ENCODE measurements at places on chromosomes 7 and 10. TPM values are rescaled to one million over a fixed set of nuclear protein-coding genes. Genes with fewer than 3 reads are reported as not detected.

DNA sequence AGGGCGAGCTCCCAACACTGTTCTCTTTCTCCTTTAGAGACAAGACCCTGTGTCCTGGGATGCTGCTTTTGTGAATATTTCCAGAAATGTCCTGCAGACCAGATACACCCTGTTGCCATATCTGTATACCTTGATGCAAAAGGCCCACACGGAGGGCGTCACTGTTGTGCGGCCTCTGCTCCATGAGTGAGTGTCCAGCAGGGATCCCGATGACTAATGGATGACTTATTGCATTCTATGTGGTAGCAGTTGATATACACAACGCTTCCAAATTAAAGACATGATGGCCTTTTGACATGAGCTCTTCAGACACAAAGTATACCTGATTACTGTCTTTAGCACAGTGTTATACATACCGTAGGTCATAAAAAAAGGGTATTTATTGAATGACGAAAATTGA is 45.0 kb upstream of the MGAM2 start:
- no peak for DNase-seq
- no peaks in the 10 kb centered on the region for H3K36me3 ChIP-seq
- no peaks in the 10 kb centered on the region for H3K27me3 ChIP-seq
- no peak overlapping the region for H3K4me3 ChIP-seq
- no peaks in the 10 kb centered on the region for H3K4me1 ChIP-seq
- no peak overlapping the region for H3K27ac ChIP-seq

- no peak overlapping the region for H3K4me3 ChIP-seq
- no peaks in the 10 kb centered on the region for H3K36me3 ChIP-seq
- no peaks in the 10 kb centered on the region for H3K27me3 ChIP-seq
Measured at GRCh38 chr7:116738378-116738777, 66.4 kb downstream of the MET start.

- no peaks in the 10 kb centered on the region for H3K36me3 ChIP-seq
- DNase-seq: no peak
- H3K27ac ChIP-seq: no peak overlapping the region
- H3K4me3 ChIP-seq: no peak overlapping the region
Measured at GRCh38 chr7:116706668-116707126, 34.7 kb downstream of the MET start.

- H3K4me3 ChIP-seq: no peak overlapping the region
- no peak overlapping the region for H3K27ac ChIP-seq
- DNase-seq: no peak
- no peaks in the 10 kb centered on the region for H3K36me3 ChIP-seq
- H3K4me1 ChIP-seq: no peaks in the 10 kb centered on the region
Measured at GRCh38 chr7:24743471-24743870, 13.8 kb downstream of the GSDME start.

- H3K27ac ChIP-seq: no peak overlapping the region
- H3K4me1 ChIP-seq: no peaks in the 10 kb centered on the region
- no peaks in the 10 kb centered on the region for H3K27me3 ChIP-seq
- DNase-seq: no peak
Measured at GRCh38 chr7:131933751-131934289, 377.4 kb upstream of the PODXL start.

GRCh38 chr7:118057404-118057803 is 126.6 kb upstream of the LSM8 start:
- DNase-seq: no peak
- no peaks in the 10 kb centered on the region for H3K36me3 ChIP-seq
- H3K4me1 ChIP-seq: no peaks in the 10 kb centered on the region
- no peak overlapping the region for H3K4me3 ChIP-seq

DNA sequence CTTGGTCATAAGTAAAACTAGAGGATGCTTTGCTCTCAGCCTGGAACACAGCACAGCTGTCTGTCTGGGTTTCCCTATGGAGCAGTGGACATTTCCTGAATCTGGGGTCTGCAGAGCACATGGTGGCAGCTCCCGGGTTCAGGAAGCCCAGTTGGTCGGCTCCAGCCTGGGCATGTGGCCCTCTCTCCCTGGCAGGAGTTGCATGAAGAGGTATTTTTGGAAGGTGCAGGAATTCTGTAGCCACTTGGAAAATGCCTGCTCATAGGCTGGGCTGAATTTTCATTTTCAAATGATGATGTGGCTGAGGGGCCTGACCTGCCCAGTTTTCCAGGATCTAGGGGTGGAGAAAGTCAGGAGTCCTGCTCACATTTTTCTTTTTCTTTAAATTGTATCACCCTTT is 6.7 kb upstream of the TPST1 start:
- H3K36me3 ChIP-seq: no peaks in the 10 kb centered on the region
- H3K4me1 ChIP-seq: no peaks in the 10 kb centered on the region
- no peaks in the 10 kb centered on the region for H3K27me3 ChIP-seq
- no peak overlapping the region for H3K27ac ChIP-seq
- no peak overlapping the region for H3K4me3 ChIP-seq

DNA sequence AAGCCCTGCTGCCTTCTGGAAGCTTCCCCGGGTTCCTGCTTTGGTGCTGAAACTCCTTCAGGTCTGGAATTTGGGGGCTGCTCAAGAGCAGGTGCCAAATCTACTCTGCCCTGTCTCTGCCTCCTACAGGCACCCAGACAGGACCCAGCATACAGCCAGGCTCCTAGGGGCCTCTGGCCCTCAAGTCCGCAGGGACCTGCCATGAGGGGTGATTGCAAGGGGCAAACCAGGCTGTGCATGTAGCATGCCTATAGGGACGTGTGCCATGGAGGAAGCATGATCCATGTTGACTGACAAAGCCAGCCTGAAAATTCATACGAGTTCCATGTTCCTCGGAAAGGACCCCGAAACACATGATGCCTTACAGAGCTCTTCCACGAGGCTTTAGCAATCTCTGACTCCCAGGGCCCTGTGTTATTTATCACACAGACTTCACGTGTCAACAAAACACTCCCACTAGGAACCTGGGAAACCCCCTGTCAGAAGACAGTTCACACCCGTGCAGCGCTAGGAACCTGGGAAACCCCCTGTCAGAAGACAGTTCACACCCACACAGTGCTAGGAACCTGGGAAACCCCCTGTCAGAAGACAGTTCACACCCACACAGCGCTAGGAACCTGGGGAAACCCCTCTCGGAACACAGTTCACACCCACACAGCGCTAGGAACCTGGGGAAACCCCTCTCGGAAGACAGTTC is 75.3 kb upstream of the DNAAF5 start:
- H3K4me1 ChIP-seq: no peaks in the 10 kb centered on the region
- H3K27ac ChIP-seq: no peak overlapping the region
- H3K36me3 ChIP-seq: no peaks in the 10 kb centered on the region
- H3K4me3 ChIP-seq: no peak overlapping the region

GRCh38 chr10:72275351-72276012 is 1.8 kb downstream of the DDIT4 start:
- H3K4me3 ChIP-seq: peak overlapping the region; percentile 95
- H3K27ac ChIP-seq: peak overlapping the region; percentile 96
- H3K4me1 ChIP-seq: peaks cover 20% of the 10 kb centered on the region
- no peaks in the 10 kb centered on the region for H3K27me3 ChIP-seq
- H3K36me3 ChIP-seq: peaks cover 34% of the 10 kb centered on the region

GRCh38 chr7:88452646-88453045 is 146.0 kb upstream of the STEAP4 start:
- no peaks in the 10 kb centered on the region for H3K27me3 ChIP-seq
- no peak overlapping the region for H3K27ac ChIP-seq
- H3K36me3 ChIP-seq: no peaks in the 10 kb centered on the region
- no peak for DNase-seq
- H3K4me3 ChIP-seq: no peak overlapping the region
- H3K4me1 ChIP-seq: no peaks in the 10 kb centered on the region

DNA sequence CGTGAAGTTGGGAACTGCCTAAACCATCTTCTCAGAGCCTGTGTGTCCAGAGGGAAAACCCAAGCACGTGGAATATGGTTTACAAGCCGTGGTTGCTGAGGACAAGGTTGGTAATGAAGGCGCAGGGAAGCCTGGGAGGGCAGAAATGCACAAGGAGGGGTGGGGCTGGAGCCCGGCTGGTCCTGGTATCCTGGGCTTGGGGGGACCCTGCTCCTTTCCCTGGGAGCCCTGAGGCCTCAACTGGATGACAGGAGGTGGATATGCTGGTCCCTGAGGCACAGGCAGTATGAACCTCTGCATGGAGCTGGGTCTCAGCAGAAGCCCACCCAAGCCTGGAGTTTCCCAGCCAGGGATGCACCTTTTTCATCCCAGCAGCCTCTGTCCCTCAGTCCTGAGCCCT is 80.3 kb upstream of the RET start:
- H3K27me3 ChIP-seq: no peaks in the 10 kb centered on the region
- H3K4me3 ChIP-seq: no peak overlapping the region
- no peak overlapping the region for H3K27ac ChIP-seq
- no peaks in the 10 kb centered on the region for H3K4me1 ChIP-seq
- no peak for DNase-seq
- H3K36me3 ChIP-seq: no peaks in the 10 kb centered on the region

GRCh38 chr7:156725936-156726335 is 85.4 kb downstream of the RNF32 start:
- H3K27me3 ChIP-seq: no peaks in the 10 kb centered on the region
- H3K27ac ChIP-seq: no peak overlapping the region
- H3K36me3 ChIP-seq: no peaks in the 10 kb centered on the region
- no peak overlapping the region for H3K4me3 ChIP-seq
- no peaks in the 10 kb centered on the region for H3K4me1 ChIP-seq
- no peak for DNase-seq

- H3K27ac ChIP-seq: no peak overlapping the region
- H3K4me3 ChIP-seq: no peak overlapping the region
- no peaks in the 10 kb centered on the region for H3K4me1 ChIP-seq
- H3K36me3 ChIP-seq: no peaks in the 10 kb centered on the region
- DNase-seq: no peak
Measured at GRCh38 chr7:134089446-134089845, 37.7 kb upstream of the LRGUK start.

- DNase-seq: no peak
- H3K27me3 ChIP-seq: no peaks in the 10 kb centered on the region
- H3K4me1 ChIP-seq: no peaks in the 10 kb centered on the region
- no peaks in the 10 kb centered on the region for H3K36me3 ChIP-seq
- no peak overlapping the region for H3K27ac ChIP-seq
Measured at GRCh38 chr10:110461088-110461487, 36.6 kb upstream of the DUSP5 start.

GRCh38 chr10:3750006-3750816 is 34.8 kb downstream of the KLF6 start:
- DNase-seq: no peak
- H3K36me3 ChIP-seq: no peaks in the 10 kb centered on the region
- no peak overlapping the region for H3K27ac ChIP-seq
- no peaks in the 10 kb centered on the region for H3K27me3 ChIP-seq

DNA sequence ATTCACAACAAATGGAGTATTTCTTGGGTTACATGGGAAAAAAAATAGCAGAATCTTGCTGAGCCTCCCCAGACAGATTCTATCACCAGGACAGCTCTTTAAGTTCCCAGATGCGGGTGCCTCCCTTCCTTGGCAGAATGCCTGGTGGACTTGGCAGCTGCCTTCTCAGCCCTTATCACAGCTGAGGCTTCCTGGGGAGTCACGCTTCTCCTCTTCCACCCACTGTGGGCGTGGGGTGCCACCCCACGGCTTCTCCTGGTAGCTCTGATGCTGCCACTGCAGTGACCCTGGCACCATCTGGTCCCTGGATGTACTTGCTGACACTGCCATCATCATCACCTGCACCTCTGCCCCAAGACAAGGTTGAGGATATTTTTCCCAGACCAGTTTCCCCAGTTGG is 16.2 kb upstream of the NME8 start:
- peaks cover 5% of the 10 kb centered on the region for H3K4me1 ChIP-seq
- no peak for DNase-seq
- no peaks in the 10 kb centered on the region for H3K36me3 ChIP-seq
- H3K27ac ChIP-seq: no peak overlapping the region
- no peaks in the 10 kb centered on the region for H3K27me3 ChIP-seq

GRCh38 chr10:73207883-73208282 is 39.2 kb downstream of the DNAJC9 start:
- H3K4me1 ChIP-seq: no peaks in the 10 kb centered on the region
- H3K27me3 ChIP-seq: no peaks in the 10 kb centered on the region
- no peak overlapping the region for H3K27ac ChIP-seq

BEND7 gene
- not detected for total RNA-seq

TLX1 gene
- total RNA-seq: not detected

DOCK1 gene
- 0.27 TPM for total RNA-seq

PDGFA gene
- total RNA-seq: not detected

CALCR gene
- not detected for total RNA-seq

AKR1B15 gene
- not detected for total RNA-seq

Measured in naive thymus-derived CD4-positive, alpha-beta T cell (primary cell).